ENCODE measurements at places on chromosomes 16 and 17.

- DNase-seq = no peak
Measured at GRCh38 chr17:15659663-15660062, 24.4 kb downstream of the TRIM16 start.

DNA sequence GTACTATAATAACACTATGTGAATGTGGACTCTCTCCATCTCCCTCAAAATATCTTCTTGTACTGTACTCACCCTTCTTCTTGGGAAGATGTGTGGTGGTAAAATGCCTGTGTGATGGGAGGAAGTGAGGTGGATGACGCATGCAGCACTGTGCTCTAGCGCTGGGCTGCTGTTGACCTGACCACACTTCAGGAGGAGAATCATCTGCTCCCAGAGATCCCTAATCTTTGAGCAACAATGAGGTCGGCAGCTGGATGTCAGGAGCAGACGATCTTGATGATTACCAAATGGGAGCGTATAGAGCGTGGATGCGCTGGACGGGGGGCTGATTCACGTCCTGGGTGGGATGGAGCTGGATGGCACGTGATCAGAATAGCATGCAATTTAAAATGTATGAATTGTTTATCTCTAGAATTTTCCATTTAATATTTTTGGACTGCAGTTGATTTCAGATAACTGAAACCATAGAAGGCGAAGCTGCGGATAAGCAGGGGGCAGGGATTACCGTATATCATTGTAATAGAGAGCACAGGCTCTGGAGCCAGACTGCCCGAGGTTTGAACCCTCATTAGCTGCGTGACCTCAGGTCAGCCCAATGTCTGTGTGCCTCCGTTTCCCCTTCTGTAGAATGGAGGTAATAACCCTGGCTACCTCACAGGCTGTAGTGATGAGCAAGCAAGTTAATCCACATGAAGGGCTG is 23.7 kb upstream of the CYLD start:
- DNase-seq = no peak

DNA sequence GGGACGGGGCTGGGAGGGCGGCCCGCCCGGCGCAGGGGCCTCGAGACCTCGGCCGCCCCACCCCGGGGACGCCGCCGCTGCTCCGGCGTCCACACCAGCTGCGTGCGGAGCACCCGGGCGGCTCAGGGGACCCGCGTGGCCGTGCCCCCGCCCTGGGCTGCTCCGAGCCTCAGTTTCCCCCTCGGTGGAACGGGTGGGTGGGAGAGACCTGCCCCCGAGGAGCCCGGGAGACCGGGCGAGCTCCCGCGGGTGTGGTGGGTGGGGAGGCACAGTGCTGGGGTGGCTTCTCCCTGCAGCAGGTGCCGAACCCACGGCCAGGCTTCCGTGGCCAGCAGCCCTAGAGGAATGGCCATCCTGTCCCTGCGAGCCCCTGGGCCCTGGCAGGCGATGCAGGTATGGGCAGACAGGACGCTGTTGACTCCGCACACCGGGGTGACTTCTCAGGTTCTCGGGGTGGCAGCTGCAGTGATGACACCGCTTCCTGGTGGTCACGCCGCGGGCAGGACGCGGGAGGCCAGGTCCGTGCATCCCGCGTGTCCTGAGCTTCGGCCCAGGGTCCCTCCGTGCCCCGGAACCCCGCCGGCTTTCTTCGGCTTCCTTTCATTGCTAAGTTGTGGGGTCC is 677 bp downstream of the DEF8 start:
- DNase-seq = no peak

GRCh38 chr17:74116087-74116717 is 87.3 kb upstream of the RPL38 start:
- DNase-seq = no peak

GRCh38 chr17:57622683-57623433 is 122.2 kb downstream of the CCDC182 start:
- DNase-seq = no peak

- no peak for DNase-seq
Measured at GRCh38 chr17:70702683-70703255, 533.4 kb downstream of the KCNJ2 start.
